Activated CD8-positive, alpha-beta T cell treated with anti-CD3 and anti-CD28 coated beads, Interleukin-2, amount 10 ng/mL, durations not matched to agents 7 days and 5 days (primary cell): ENCODE measurements at places on chromosomes 5 and 9. TPM values are rescaled to one million over a fixed set of nuclear protein-coding genes. Genes with fewer than 3 reads are reported as not detected.

Gene DPP7
- 248 TPM for total RNA-seq

DNA sequence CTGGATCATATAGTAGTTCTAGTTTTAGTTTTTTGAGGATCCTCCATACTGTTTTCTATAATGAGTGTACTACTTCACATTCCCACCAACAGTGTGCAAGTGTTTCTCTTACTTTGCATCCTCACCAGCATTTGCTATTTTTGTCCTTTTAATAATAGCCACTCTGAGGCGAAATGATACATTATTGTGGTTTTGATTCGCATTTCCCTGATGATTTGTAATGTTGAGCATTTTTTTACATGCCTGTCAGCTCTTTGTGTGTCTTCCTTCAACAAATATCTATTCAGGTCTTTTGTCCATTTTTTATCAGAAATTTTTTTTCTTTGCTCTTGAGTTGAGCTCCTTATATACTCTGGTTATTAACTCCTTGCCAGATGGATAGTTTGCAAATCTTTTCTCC, 114.0 kb downstream of the ADAMTSL1 start:
- no peaks in the 10 kb centered on the region for H3K36me3 ChIP-seq
- no peak overlapping the region for H3K27ac ChIP-seq
- no peaks in the 10 kb centered on the region for H3K4me1 ChIP-seq
- no peaks in the 10 kb centered on the region for H3K27me3 ChIP-seq
- H3K4me3 ChIP-seq, result no peak overlapping the region

DNA sequence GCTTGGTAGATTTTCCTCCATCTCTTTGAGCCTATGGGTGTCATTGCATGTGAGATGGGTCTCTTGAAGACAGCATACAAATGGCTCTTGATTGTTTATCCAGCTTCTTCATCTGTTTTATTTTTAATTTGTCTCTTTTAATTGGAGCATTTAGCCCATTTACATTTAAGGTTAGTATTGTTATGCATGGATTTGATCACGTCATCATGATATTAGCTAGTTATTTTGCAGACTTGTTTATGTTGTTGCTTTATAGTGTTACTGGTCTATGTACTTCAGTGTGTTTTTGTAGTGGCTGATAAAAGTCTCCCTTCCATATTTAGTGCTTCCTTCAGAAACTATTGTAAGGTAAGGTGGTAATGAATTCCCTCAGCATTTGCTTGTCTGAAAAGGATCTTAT, 78.6 kb upstream of the RGMB start:
- H3K4me3 ChIP-seq, result no peak overlapping the region
- DNase-seq, result no peak
- no peaks in the 10 kb centered on the region for H3K4me1 ChIP-seq
- no peaks in the 10 kb centered on the region for H3K36me3 ChIP-seq

DNA sequence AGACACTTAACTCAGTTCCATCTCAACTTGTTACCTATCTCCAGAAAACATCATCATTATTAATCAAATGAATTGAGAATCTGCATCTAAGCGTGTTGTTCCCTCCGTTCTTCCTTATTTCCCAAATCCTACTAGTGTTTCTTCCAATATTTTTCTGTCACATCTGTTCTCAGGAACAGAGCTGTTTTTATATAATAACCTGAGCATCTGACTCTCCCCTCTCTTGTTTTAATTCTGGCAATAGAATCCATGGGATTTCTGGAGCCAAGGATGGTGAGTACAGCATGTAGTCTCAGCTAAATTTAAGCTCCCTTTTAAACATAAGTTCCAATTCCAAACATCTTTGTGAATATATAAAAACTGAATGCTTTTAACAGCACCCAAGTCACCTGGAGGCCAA, 558.3 kb downstream of the DTWD2 start:
- no peaks in the 10 kb centered on the region for H3K36me3 ChIP-seq
- H3K27ac ChIP-seq, result no peak overlapping the region
- no peak for DNase-seq
- no peaks in the 10 kb centered on the region for H3K4me1 ChIP-seq

- H3K4me3 ChIP-seq, result no peak overlapping the region
- H3K4me1 ChIP-seq, result no peaks in the 10 kb centered on the region
- no peak overlapping the region for H3K27ac ChIP-seq
- H3K36me3 ChIP-seq, result no peaks in the 10 kb centered on the region
- no peak for DNase-seq
- H3K27me3 ChIP-seq, result no peaks in the 10 kb centered on the region
Measured at GRCh38 chr5:7018198-7018597, 305.0 kb downstream of the TENT4A start.
